Stimulated activated CD4-positive, alpha-beta T cell treated with anti-CD3 and anti-CD28 coated beads, Interleukin-4, amount 100 ng/mL, for 4 hours (primary cell): ENCODE measurements at places on chromosomes 12 and 14.

- DNase-seq, result no peak
Observed at GRCh38 chr12:67811437-67812361, 163.2 kb downstream of the DYRK2 start.

- no peak for DNase-seq
Observed at GRCh38 chr12:1864867-1865266, 44.5 kb downstream of the LRTM2 start.

GRCh38 chr14:38646391-38646790, 390.5 kb upstream of the CLEC14A start:
- DNase-seq, result no peak

DNA sequence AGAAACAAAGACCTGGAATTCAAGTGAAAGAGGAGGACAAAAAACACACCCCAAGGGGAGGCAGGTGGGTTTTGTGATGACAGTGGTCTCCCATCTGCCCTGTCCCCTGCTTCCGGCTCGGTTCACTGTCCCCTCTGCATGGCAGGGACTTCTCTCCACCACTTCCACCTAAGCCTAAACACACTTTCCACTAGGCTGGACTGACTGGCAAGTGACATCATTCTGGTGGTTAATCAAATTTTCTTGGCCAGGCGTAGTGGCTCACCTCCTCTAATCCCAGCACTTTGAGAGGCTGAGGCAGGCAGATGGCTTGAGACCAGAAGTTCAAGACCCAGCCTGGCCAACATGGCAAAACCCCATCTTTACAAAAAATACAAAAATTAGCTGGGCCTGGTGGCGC, 11.9 kb downstream of the PLEKHG6 start:
- DNase-seq, result no peak

- no peak for DNase-seq
Observed at GRCh38 chr12:106345746-106346145, 11.8 kb upstream of the POLR3B start.
